ENCODE measurements at places on chromosomes 7 and 10.

GRCh38 chr7:155211761-155212160 is 85.9 kb upstream of the INSIG1 start:
- DNase-seq: no peak

- no peak for DNase-seq
These were observed 5.2 kb downstream of the CALN1 start for GRCh38 chr7:72406820-72407403.

DNA sequence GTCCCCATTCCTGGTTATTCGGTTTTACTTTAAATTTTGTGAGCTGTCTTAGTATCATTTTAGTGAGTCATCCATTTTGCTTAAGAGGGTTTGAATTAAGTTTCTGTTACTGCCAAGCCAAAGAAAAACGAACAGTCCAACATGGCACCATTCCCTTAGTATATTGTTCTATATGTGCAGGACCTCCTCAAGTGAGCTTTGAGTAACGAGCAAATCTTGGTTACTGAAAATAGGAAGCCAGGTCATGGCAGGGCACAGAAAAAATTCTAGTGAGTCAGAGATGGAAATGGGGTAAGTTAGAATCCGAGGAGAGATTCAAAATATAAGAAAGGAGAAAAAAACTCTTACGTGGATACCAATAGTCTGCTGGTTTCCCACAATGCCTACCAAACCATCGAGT is 292.9 kb downstream of the BAMBI start:
- DNase-seq: no peak

- no peak for DNase-seq
These were observed 15.7 kb upstream of the ARPC1A start for GRCh38 chr7:99310004-99310403.

DNA sequence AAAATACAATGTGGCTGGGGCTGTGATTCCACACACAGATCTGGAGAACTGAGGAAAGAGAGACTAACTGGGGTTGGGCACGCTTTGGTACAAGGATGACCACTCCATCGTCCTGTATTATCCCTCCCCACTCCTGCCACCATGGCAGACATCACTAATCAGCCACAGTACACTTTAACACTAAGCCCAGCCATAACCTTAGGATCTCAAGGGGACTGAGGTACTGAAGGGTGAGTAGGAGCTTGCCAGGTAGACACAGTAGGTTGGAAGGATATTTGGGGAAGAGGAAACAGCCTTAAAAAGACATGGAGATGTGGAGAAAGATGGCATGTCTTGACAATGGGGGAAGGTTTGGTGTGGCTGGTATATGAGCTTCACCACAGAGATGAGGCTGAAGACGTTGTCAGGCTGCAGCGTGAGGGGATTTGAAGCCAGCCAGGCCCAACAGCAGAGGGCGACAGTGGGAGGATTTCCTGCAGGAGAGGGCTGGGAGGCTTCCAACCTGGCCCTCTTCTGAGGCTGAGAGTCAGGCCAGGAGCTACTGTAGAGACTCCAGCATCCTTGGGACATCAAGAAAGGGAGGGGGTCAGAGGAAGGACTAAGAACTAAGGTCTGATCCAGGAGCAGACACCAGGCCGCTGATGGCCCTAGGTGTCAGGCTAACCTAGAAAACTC is 58.6 kb upstream of the COL13A1 start:
- DNase-seq: peak; percentile 36

- DNase-seq: no peak
These were observed 445.9 kb upstream of the LRRN3 start for GRCh38 chr7:110645060-110645459.

DNA sequence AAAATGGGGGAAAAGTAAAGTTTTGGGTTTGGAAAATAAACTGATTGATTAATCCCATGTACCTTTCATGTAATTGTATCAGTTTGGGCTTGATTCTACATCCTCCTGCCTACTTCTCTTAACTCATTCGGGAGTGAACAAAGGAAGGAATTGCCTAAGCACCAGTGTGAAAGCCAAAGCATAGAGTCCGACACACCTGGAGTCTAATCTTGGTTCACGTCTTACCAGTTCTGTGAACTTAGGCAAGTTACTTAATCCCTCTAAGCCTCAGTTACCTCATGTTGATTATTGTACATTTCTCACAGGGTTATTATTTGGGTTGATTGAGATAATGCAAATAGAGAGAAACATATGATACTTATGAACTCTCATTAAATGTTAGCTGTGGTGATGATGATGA is 41.1 kb upstream of the PRPS1L1 start:
- no peak for DNase-seq

DNA sequence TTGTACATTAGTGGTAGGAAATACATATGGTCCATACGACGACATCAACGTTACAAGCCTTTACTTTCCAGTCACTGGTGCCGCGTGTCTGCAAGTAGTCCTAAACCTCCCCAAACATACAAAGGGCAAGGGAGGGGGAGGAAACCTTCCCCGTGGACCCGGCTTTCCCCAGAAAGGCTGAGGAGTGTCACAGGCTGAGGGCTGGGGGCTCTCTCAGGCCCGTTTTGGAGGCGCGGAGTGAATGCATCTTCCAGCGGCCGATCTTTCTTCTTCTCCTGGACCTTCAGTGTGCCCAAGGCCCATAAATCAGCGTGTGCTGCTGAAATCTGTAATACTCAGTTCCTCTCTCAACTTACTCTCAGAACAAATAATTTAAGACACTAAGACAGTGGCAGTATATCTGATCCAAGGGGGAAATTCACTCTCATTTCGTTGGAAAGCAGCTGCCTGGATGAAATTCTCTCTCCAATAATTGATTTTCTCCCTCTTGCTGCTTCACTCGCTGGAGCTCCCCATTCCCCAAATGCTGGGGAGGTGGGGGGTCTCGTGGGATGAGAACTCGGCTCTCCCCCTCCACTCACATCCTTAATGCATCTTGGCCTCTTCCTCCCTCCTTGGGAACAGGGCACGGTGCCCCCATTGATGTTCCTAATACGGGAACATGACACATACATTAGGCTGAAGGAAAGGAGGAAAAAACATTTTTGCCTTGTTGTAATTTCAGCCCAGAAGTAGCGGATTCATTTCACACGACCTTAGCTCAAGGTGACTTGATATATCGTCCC is 126.1 kb downstream of the ADARB2 start:
- DNase-seq: no peak

DNA sequence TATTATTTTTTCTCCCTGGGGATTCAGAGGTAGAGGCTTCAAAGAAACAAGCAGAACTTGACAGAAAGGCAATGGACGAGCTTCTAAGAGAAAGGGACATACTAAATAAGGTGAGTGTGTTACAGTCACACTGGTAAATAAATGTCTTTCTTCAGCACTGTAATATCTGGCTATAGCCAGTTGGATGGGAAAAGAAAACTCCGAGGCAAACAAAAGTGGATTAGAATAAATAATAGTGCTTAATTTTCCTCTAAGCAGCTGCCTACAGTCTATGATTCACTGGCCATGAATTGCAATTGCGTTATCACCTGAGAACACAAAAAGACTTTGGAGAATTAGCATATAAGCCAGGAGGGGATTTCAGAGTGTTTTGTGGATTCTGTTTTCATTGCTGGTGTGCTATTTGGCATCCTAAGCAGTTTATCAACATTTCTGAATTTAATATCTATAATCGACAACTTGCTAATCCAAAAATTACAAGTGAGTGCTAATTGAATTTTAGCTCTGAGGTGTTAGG is 23.2 kb downstream of the CFAP58 start:
- DNase-seq: no peak

- DNase-seq: peak; percentile 71
These were observed 68.1 kb downstream of the SCRN1 start for GRCh38 chr7:29921404-29922010.

- DNase-seq: no peak
These were observed 16.2 kb downstream of the CUZD1 start for GRCh38 chr10:122829454-122829853.

DNA sequence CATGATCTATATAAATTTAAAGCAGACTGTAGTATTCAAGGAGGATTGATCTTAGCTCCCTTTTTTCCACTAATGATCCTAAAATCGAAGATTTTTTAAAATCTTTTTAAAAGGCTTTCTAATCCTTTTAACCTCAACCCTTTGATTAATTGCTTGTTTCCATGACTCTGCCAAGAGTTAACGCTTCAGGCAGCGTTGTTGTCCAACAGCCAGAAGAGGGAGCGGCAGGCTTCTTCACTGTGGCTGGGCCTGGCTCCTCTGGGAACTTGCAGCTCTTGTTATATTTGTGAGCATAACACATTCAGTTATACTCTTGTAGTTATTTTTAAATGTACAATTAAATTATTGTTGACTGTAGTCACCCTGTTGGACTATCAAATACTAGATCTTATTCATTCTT is 26.3 kb downstream of the CRCP start:
- peak; percentile 34 for DNase-seq

GRCh38 chr7:69817841-69818635 is 219.8 kb downstream of the AUTS2 start:
- DNase-seq: no peak

GRCh38 chr10:72133517-72133916 is 45.2 kb upstream of the SPOCK2 start:
- no peak for DNase-seq

DNA sequence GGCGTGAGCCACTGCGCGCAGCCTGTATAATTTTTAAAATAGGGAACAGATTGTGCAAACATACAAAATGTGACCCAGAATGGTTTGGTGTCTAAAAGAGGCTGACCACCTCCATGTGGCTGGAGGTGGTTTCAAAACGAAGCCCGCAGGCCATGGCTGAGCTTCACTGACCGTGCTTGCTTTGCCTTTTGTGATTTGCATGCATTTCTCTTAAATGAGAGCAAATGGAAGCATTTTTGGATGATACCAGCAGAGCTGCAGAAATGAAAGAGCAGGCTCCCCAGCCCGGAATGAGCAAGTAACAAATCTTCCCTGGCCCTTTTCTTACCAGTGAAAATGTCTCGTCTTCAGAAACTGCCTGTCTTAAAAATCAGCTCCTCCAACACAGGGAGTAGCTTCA is 239.9 kb downstream of the CAMK1D start:
- peak; percentile 25 for DNase-seq

DNA sequence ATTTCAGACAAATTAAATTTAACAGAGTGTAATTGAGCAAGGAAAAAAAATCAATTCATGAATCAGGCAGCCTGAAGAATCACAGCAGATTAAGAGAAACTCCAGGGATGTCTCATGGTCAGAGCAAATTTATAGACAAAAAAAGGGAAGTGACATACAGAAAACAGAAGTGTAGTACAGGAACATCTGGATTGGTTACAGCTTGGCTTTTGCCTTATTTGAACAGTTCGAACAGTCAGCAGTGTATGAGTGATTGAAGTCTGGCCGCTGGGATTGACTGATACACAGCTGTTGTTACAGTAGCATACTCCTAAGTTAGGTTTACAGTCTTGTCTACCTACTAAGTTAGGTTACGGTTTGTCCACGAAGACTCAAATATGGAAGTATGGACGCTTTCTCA is 255.3 kb downstream of the HPSE2 start:
- no peak for DNase-seq

DNA sequence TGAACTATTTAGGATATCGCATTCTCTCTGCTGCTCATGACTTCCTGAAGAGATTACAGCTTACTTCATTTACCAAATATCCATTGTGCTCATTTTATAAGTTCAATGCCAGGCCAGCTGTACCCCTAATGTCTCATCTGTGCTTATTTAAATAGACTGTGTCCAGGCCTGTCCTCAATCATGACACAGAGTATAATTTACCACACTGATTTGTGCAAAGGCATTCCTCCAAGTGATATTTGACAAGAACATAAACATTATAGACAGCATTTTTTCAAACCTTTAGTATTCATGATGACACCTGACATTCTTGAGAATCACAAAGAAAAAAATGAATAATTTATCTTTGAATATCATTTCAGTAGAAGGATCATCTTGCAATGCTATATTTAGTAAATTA is 260.1 kb upstream of the SEMA3D start:
- DNase-seq: no peak

DNA sequence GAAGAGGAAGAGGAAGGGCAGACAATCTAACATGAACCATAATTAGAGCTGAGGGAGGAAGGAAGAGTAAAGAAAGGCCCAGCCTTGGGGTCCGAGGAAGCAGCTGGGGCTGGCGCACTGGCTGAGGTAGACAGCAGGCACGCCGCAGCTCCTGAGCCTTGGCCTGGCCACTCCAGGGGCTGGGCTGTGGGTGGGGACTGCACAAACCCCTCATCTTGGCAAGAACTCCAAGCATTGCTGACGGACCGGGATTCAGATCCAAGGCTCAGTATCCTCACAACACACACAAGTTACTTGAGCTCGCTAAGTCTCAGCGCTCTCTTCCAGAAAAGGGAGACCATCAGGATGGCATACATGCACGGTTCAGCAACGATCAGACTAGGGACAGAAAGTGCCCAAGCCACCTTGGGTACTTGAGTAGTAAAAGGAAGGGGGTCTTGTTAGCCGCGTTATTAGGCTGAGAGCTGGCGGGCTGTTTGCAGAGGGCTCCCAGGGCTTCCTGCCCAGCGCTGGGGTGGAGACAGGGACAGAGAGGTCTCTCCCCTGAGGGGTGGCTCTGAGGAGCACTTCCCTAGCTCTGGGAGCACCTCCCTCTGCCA is 4.5 kb downstream of the TNS3 start:
- DNase-seq: no peak

DNA sequence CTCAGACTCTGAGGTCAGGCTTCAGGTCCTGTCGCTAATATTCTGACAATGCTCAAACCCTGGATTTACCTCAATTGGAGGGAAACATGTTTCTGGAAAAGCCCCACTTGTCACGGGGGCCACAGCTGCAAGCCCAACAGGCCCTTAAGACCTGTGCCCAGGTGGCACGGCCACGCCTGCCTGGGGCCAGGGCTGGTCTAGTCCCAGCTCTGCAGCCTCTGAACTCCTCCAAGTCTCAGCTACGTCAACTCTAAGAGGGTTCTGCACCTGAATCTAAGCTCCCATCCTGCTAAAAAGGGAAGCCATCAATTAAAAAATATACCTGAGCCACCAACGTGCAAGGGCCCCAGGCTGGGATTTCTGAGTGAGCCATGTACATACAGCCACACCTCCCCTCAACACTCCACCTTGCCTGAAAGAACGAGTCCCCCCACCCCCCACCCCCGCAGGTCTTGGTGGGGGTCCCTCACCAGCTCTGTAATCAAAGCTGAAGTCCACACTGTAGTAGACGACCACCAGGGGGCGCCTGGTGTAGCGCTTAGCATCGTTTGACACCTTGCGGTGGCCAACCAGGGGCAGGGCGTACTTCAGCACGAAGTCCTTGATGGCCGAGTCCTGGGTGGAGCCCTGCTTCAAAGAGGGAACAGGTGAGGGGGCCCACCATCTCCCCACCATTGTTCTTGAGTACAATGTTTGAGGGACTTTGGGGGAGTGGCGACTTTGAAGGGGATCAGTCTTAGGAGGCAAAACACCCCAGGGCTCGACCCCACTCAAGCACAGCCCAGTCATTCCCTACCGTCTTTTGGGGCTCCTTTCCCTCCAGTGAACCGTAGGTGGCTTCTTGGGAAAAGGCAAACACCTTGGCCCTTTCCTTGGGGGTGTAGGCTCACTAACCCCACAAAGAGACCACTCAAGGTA is 22.6 kb downstream of the PDIA4 start:
- DNase-seq: peak; percentile 74

DNA sequence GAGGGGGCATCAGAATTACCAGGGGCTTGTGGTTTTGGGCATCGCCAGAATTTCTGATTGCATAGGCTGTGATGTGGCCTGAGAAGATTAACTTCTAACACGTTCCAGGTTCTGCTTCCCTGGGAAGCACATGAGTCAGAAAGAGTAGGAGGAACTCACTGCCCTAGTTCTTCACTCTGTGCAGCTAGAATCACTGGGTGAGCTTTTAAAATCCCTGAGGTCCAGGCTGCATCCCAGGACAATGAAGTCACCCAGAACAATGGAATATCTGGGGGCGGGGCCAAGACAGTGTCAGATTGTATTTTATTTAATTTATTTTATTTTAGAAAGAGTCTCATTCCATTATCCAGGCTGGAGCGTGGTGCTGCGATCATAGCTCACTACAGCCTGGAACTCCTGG is 636.5 kb downstream of the CALN1 start:
- DNase-seq: no peak
